Stimulated activated CD8-positive, alpha-beta memory T cell treated with anti-CD3 and anti-CD28 coated beads, Interleukin-7, amount 100 ng/mL, for 1 hour (primary cell): ENCODE measurements at places on chromosomes 4 and X.

- no peak for DNase-seq
Observed at GRCh38 chrX:11336201-11336600, 43.0 kb downstream of the AMELX start.

DNA sequence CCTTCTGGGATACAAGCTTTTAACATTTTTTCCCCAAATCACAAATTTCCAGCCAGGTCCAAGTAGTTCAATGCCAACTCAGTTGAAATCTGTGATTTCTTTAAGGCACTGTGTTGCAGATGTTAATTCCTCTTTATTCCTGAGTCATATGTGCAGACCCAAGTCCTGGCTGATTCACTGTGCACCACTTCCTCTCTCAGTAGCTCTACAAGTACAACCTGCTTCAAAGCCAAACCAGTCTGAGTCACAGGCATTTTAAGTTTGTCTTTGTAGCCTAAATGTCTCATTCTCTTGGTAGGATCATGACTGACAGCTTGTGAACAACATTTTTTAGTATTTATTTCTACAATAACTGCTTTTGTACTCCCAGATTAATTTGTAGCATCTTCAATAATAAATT, 165.6 kb upstream of the S100G start:
- DNase-seq: no peak

DNA sequence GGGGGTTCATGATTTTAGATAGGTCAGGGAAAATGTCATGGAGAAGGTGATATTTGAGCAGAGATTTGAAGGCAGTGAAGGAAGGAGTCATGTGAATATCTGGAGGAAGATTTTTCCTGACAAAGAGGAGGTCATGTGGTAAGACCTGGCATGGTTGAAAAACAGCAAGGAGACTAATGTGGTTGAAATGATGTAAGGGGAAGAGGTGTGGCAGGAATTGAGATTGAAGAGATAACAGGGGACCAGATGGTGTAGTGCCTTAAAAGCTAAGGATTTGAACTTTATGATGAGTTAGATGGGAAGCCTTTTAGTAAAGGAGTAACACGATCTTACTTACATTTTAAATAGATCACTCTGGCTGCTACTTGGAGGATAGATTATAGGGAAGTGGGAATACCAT, 210.9 kb downstream of the RTL9 start:
- no peak for DNase-seq

- DNase-seq: no peak
Observed at GRCh38 chr4:27764526-27764837, 903.8 kb downstream of the STIM2 start.

DNA sequence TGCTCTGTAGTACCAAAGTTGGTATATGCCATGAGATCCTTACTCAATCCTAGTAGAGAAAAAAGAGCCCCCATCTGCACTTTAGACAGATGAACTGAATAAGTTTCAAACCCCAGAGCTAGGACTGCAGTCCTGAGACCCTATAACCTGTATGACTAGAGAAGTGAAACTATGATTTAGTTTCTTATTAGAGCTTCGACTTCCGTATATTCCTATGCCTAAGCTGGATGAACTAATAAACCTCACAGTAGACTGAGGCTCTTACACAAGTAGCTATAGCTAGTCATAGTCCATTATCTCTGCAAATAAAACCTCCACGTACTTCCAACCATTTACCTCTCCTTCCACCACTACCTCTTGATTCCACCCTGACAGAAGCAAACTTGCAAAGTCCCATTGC, 6.3 kb upstream of the OTUD4 start:
- no peak for DNase-seq

GRCh38 chrX:30593440-30594200, 16.1 kb upstream of the TASL start:
- DNase-seq: no peak

GRCh38 chr4:53361451-53361850, 4.4 kb downstream of the SCFD2 start:
- no peak for DNase-seq

- DNase-seq: no peak
Observed at GRCh38 chr4:135418353-135418752, 1216.8 kb upstream of the PABPC4L start.
